Bone marrow (tissue), 2 donors: ENCODE measurements at places on chromosomes 5 and 9.

GRCh38 chr9:134707031-134707680, 65.6 kb downstream of the COL5A1 start:
- no peak for DNase-seq

- DNase-seq = no peak
Measured at GRCh38 chr9:71704796-71705195, 63.5 kb downstream of the CEMIP2 start.

DNA sequence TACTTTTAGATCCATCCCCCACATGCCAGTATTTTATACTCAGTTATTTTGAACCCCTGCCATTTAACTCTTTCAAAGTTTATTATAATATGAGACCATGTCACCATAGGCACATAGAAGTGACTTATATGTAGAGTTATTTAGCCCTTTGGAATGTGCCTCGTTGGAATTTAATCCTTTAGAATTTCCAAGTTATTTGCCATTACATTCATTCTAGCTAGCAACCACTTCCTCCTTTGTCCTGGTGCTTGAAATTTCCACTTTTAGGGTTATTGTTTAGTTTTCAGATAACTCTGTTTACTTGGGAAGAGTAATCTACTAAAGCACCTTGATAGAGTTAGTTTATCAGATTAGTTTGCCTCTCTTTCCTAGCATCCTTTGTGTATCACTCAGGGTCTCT, 82.8 kb upstream of the TLE1 start:
- DNase-seq = no peak

DNA sequence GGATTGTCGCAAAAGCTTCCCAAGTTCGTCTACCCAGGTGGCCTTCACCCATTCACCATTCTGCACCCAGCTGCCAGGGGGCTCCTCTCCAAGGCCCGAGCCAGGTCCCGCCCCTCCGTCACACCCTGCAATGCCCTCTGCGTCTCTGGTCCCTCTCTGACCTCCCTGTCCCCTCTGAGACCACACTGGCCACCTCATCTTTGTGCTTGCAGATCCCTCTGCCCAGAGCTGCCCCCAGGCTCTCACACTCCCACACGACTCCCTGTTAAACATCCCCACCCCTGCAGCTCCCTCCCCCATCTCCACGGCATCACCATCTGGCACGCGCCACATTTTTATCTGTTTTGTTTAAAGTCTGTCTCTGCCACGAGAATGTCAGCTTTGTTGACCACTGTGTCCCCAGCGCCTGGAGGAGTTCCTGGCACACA, 243.6 kb downstream of the PBX3 start:
- DNase-seq = no peak

DNA sequence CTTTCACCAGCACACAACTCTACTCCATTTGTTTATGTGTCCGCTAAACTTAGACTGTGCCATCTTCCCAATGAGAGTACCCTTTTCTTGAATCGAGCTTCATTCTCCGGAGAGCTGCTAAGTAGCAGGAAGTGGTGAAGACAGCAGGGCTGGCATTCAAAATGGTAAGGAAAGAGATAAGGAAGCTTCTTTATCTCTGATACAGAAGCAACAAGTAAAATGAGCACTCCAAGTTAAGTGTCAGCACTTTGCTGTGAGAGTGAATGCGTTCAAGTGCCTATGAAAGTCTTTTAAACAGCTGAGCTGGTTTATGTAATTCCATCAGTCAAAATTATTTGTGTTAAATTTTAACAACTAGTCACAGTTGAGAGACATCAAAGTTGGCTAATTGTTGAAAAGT, 386.8 kb upstream of the PTPRD start:
- DNase-seq = no peak

DNA sequence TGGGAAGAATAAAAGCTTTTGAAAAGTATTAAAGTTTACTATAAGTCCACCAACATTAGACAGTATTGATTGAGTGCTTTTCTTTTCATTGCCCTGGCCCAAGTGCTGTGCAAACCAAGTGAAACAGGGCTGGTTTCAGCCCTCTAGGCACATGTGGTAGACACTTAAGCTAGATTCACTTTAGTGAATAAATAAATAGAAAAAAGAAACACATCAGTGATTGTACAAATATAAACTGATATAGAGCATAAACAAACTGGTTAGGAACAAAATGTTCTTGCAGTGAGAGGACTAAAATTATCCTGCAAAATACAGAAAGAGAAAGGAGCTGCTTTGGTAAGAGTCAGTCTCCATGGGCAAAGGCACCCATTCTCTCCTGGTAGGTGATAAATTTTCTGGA, 29.7 kb downstream of the ACTBL2 start:
- DNase-seq = no peak

- DNase-seq = no peak
Measured at GRCh38 chr9:73229543-73229942, 77.9 kb downstream of the ANXA1 start.

GRCh38 chr9:96618209-96619123, 1.2 kb downstream of the CDC14B start:
- no peak for DNase-seq

GRCh38 chr5:109394806-109395205, 15.0 kb downstream of the PJA2 start:
- no peak for DNase-seq
